ENCODE measurements at places on chromosomes 2 and 18. TPM values are rescaled to one million over a fixed set of nuclear protein-coding genes. Genes with fewer than 3 reads are reported as not detected.

NYAP2 gene
- not detected for total RNA-seq

CD207 gene
- total RNA-seq: not detected

BBS5 gene
- 0.35 TPM for total RNA-seq

DNA sequence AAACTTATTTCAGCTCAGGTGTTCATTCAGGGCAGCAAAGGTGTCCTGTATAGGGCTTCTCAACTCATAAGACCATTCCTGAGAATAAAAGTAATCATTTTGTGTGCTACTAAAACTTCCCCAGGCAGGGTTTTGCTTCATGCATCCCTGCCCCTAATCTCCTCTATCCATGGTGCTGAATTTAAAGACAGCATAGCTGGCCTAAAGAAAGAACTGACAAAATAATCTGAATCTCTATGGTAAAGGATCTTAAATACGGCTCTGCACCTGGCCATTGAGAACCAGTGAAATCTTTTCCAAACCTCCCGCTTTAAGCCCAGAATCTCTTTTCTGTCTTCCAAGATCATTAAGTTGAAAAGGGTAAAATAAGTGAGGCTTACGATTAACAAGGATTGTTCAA, 292.1 kb upstream of the KLHL29 start:
- peak; percentile 79 for DNase-seq

GRCh38 chr2:229856413-229856812, 65.4 kb downstream of the TRIP12 start:
- DNase-seq: no peak

DNA sequence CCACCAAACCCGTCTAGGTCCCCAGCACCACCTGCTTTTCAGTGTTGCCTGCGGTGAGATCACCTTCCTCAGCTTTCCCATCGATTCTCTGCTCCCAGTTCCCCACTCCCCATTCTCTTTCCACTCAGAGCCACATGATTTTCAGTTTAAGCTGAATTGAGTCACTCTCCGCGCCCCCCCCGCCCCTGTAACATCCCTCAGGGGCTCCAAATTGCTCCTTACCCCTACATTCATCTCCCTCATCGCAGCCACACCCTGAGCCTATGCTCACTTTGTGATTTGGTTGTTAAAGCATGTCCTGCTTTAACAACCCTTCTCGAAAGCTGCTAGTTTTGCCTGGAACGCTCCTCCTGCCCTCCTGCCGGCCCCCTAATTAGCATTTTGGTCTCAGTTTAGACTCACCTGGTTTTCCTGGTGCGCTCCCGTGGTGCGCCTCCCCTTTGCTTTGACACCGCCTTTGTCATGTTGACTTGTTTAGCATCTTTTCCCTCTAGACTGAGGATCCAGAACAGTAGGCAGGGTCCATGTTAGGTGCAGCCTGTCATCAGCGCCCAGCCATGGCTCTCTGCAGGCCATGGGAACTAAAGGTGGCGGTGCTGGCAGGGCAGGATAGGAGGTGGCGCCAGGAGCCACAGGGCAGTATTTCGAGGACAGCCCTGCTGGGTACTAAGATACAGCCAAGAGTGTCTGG, 60.8 kb downstream of the ST3GAL5 start:
- DNase-seq: peak; percentile 56

DNA sequence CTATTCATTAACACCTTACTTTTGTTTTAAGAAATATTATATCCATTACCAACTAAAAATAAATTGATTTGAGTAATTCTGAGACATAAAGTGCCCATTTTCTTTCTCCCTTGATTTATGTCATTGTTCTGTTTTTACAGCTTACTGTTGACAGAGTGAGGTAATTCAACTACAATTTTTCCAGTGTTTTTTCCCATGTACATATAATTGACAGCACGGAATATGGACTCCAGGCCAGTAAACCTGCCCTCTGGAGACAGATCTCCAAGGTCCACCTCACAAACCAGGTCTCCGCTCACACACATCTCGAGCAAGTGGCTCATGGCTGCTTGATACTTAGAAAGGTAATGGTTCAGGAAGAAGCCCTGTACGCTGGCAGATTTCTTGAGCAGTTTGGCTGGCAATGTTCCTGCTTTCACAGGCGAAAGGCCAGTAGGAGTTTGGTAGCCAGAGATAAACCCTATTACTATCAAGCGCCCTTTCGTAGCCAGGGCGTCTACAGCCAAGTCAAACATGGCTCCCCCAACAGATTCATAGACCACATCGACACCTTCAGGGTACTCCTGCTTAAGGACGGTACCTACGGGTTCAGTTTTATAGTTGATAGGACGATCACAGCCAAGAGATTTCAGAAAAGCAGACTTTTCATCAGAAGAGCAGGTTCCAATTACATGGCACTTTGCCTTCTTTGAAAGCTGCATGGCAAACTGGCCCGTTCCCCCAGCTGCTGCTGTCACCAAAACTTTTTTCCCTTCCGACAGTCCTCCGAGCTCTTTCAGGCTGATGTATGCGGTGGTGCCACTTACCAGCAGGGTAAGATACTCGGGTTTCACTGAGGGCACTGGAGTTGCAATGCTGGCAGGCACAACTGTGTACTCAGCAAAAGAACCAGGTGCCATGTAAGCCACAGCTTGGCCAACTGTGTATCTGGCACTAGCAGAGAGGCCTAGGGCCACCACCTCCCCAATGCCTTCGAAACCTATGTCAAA, 7.4 kb downstream of the PTGR3 start:
- no peak for DNase-seq

DNA sequence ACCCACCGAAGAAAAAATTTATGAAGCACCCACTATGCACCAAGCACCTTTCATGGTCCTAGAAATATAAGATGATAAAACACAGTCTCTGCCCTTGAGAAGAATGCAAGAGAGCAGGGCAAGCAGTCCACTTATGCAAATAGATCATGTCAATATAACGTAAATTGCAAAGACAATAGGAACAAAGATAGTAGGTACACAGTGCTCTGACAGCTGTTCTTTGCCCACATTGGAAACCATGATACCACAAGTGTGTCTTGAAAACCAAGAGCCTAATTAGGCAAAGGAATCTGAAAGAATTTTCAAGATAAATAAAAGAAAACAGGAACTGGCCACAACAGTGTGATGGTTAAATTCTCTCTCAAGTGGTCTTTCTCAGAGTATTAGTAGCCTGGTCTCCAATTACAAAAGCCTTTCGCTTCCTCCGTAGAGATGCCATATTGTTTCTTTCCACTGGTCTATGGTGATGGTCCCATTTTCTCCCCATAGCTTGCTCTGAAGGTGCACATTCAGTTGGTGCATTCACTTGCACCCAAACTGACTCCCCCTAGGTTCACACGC, 108.5 kb downstream of the VWC2L start:
- DNase-seq: no peak

DNA sequence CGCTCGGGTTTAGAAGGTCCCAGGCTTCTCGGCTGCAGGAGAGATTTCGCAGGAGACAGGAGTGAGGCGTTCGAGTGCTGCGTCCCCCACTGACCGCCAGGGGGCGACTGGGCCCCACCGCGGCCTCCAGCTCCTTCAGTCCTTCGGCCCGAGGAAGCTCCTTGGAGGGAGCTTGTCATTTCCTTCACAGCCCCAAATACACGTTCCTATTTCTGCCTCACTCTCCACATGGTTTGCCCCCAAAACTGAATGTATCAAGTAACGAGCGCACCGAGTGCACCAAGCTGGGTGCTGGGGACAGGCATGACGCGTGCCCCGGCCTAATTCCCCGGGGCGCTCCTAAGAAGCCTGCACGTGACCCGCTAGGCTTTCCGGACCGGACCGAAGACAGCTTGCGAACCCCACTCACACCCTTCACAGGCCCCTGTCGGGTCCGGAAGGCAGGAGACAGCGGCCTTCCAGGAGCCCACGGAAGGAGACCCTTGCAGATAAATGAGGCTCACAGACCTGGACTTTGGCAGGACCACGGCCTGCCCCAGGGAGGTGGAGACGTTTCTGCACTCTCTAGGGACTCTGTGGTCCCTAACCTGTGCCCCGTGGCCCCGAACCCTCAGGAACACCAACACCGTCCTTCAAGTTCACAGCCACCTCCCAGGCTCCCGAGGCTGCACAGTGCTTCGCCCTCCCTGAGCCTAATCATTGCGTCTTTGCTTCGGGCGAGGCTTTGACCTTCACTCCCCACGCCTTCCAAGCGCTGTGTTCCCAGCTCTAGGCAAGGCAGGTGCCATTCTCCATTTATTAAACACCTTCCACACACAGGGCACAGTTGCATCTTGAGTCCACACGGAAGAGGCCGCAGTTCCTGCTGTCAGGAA, 13.0 kb upstream of the FAHD2A start:
- DNase-seq: peak; percentile 84
